HFFc6 (cell line): ENCODE measurements at places on chromosomes 16 and 17.
A peak's percentile ranks its signal among the peaks of the same experiment; 100 is the strongest.

GRCh38 chr17:146546-146945 lies 9.2 kb downstream of the SCGB1C2 start:
- no peak for DNase-seq

DNA sequence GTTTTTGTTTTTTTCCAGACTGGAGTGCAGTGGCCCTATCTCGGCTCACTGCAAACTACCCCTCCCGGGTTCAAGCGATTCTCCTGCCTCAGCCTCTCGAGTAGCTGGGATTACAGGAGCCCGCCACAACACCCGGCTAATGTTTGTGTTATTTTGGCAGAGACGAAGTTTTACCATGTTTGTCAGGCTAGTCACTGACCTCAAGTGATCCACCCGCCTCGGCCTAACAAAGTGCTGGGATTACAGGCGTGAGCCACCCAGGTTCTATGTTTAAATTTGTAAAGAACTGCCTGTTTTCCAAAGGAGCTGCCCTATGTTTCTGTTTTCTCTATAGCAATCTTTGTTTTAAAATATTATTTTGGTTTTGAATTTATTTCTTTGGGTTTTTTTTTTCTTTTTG lies 13.8 kb upstream of the C16orf87 start:
- peak; percentile 53 for DNase-seq

DNA sequence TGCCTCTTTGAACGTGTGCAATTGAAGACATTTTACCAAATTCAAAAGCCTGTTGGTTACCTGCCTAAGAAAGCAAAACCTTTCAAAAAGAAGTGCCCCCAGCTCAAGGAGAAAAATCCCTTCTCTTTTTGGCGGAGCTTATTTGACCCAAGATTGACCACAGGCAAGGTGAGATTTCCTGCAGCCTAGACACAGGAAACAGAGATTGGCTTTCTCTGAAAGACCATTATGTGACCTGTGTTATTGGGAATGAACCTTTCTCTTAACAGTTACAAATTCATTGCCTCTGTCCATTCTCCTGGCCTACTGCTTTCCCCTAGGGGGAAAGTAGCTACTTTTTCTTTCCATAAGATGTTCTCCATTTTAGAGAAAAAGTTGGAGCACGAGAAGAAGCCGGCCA lies 42.1 kb upstream of the MAF start:
- no peak for DNase-seq

DNA sequence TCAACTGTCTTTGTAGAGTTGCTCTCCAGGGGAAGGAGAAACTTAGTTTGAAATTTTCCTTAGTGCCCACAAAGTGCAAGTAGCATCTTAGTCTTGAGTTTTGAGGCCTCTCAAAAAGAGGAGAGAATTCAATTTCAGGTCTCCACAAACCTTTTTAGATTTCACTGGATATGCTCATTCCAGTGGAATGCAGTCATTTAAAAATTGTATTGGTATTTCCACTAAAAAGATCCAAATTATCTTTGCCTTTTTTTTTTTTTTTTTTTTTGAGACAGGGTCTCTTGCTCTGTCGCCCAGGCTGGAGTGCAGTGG lies 6.9 kb upstream of the FOXJ1 start:
- no peak for DNase-seq

DNA sequence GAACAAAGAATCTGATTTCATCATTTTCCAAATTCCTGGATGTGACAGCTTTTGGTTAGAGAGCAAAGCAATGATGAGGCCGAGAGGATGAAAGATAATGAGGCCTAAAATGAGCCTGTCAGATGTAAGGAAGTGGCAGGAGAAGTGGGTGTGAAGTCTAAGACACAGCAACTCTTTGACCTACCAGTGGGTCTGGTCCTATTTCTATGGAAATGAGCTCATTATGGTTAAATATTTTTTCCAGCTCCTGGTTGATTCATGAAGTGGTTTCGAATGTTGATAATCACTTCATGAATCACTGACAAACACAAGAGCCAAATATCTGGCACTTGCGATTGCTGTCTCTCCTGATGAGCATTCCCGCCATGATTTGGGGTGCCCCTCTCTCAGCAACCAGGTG lies 273.3 kb upstream of the CDH5 start:
- no peak for DNase-seq

GRCh38 chr17:11495613-11496012 lies 102.7 kb upstream of the DNAH9 start:
- DNase-seq = no peak
